ENCODE measurements at places on chromosomes 4 and X.

- DNase-seq: no peak
Observed at GRCh38 chr4:188722911-188723310, 583.7 kb downstream of the TRIML1 start.

- DNase-seq: no peak
Observed at GRCh38 chr4:138398322-138398721, 156.2 kb upstream of the SLC7A11 start.

GRCh38 chr4:74545448-74545847 is 100.5 kb downstream of the AREG start:
- DNase-seq: no peak

DNA sequence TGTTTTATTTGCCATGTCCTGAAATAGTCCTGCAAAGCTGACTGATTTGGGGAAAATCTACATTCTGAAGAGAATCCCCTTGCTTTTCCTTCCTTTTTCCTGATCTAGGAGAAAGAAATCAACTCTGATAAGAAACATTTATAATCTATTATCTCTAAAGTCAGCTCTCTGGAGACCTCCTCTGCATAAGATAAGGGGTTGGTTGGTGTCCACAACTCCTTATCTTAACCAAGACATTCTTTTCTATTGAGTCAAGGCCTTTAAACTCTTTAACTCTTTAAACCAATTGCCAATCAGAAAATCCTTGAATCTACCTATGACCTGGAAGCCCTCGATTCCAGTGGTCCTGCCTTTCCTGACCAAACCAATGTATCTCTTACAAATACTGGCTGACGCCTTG is 373.6 kb upstream of the RASGEF1B start:
- DNase-seq: no peak

DNA sequence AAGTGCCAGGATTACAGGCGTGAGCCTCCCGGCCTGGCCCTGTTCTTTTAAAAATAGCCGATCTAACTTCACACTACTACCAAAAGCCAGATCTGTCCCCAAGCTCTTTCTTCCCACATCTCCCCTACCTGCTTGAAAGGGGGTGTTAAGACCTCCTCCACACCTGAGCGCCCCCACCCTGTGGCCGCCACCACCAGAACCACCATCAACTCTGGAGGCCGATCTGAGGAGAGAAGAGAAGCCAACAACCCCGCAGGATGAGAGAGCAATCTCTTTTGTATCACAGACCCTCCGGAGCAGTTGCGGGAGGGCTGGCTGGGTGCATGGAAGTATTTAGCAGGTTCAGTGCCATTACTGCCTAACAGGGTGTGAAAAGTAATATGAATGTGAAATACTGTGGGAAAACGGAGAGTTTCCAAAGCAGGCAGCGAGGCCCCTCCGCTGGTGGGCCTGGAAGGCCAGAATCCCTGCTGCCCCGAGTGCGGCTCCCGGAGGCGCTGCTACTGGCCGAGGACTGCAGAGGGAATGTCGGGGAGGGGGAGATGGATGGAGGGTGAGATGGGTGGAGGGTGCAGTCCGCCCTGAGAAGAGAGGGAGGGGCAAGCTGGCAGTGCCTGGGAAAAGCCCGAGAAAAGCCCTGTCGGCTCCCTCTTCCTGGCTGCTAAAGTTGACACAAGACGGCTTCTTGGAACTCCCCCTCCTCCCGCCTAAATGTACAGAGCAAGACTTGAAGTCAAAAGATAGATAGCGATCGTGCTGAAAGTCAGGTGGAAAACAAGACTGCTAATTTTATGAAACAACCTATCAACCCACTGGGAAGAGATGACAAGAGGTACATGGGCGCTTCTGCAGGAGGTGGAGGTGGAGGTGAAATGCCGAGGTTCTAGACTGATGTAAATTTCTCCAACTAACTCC is 22.3 kb downstream of the HAND2 start:
- no peak for DNase-seq

DNA sequence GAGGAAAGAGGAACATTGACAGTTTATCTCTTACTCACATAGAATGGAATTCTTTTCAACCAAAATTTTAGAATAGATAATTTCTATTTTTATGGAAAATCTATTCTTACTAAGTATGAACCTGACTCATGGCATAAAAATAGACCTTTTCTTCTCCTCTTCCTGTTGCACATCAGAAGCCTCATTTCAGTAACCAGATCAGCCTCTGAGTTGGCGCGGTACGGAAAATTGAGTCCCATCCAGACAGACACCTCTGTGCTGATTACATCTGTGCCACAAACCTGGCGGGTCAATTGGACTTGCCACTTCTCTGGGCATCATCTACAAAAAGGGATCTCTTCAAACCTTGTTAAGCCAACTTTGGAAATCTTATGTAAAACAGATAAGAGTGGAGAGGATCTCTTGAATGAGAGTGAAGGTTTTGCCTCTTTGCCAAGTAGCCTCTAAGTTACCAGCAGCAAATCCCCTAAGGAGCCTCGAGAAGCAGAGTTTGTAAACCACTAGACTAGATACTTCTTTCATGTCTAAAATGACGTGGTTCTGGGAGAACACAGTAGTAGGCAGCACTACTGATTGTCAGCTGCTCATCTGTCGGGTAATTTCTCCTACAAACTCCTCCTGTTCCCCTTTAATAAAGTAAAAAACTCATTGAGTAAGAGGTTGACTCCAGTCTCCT is 37.4 kb downstream of the TENM3 start:
- DNase-seq: no peak

- no peak for DNase-seq
Observed at GRCh38 chrX:49102190-49102589, 21.3 kb downstream of the GPKOW start.

DNA sequence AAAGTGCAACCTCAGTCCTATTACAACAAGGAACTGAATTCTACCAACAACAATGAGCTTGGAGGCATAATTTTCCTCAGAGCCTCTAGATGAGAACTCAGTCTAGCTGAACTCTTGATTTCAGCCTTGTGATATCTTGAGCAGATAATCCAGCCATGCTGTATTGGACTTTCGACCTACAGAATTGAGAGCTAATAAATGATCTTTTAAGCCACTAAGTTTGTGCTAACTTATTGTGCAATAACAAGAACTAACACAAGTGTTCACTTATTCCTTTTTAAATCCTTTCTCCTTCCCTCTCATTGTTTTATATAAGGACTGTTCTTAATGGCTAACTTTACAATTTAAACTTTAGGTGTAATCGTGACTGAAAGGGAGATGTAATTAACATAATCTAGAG is 140.7 kb downstream of the MAGEB17 start:
- no peak for DNase-seq

- DNase-seq: no peak
Observed at GRCh38 chrX:15299941-15300851, 15.2 kb downstream of the ASB11 start.

- DNase-seq: no peak
Observed at GRCh38 chr4:104217526-104217925, 277.2 kb downstream of the CXXC4 start.

DNA sequence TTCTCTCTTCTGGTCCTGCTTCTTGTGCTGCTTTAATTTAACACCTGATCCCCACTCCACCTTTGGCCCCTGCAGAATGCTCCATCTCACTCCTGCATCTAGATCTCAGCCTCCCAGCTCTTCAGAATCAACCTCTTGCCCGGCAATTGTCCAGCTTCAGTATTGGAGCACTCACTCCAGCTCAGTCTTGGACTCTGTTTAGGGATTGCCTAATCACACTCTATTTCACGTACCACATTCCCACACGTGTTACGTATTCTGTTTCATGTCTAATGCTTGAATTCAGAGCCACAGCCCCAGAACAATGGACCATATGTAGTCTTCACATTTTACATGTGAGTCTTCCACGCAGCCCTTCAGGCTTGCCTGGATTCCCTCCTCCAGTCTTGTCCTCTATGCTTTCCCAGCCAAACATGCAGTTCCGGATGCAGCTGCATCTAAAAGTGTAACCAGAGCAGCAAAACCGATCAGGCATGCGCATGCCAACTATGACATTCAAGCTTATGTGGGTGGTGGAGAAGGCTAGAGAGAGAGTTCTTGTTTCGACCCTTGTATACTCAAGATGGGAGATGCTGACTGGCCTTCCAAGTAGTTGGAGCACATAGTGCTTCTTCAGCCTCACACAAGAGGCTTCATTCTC is 105.2 kb upstream of the FAM9A start:
- no peak for DNase-seq

DNA sequence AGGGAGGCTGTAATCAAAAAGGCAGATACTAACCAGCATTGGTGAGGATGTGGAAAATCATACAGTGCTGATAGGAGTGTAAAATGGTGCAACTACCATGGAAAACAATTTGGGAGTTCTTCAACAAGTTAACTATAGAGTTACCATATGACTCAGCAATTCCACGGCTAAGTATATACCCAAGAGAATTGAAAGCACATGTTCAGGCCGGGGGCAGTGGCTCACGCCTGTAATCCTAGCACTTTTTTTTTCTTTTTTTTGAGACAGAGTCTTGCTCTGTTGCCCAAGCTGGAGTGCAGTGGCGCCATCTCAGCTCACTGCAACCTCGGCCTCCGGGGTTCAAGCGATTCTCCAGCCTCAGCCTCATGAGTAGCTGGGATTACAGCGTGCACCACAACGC is 15.0 kb upstream of the CD99L2 start:
- DNase-seq: no peak

GRCh38 chr4:185304944-185305690 is 90.6 kb downstream of the LRP2BP start:
- DNase-seq: peak; percentile 40

DNA sequence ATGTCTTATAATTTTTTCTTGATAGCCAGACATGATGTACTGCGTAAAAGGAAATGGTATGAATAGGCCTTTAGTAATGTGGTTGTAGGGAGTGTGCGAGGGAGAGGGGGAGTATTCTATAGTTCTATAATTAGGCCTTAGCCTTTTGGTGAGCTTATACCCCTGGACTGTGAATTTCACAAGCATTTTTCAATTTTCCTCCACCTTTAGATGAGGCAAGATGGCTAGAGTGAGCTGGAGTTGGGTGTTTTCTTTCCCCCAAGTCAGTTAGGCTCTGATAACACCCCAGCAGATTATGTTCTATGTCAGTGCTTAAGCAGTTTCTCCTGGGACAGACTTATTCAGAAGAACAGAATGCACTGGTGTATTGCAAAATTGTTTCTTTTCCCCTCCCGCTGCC is 210.2 kb upstream of the NPY2R start:
- DNase-seq: no peak

GRCh38 chrX:107861056-107861455 is 35.4 kb downstream of the MID2 start:
- no peak for DNase-seq

DNA sequence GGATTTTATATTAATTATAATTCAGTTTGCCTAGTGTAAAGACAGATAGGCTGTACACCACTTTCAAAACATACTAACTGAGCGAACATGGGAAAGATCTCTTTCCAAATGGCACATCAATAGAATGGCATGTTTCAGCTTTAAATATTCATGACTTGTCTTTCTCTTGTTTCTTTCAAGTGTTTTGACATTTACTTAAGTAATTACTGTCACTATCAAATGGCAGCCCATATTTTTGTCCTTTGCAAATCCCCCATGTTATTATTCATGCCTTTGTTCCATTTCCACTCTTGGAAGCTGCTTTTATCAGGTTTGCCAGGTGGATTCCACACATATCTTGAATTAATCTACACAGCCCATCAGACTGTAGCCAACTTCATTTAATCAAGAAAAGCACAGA is 89.2 kb upstream of the GLRA2 start:
- DNase-seq: no peak

GRCh38 chr4:167854881-167855280 is 237.5 kb upstream of the ANXA10 start:
- no peak for DNase-seq

DNA sequence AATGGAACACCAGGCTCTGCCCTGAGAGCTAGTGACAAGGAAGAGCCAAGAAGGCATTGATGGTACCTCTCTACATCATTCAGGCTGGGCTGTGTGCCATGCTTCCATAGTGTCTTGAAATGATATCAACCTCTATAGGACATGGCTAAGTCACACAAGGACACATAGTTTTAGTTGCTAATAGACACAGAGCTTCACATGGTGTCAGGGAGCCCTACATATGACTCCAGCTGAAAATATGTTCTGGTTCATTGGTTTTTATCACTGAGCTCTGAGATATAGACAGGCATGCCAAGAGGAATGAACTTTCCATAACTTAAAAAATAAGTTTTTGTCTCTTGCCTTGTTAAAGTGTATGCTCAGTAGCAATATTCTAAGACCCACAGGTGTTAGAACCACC is 72.1 kb upstream of the PRKG2 start:
- no peak for DNase-seq

GRCh38 chr4:76035141-76035540 is 729 bp downstream of the CXCL11 start:
- DNase-seq: no peak

DNA sequence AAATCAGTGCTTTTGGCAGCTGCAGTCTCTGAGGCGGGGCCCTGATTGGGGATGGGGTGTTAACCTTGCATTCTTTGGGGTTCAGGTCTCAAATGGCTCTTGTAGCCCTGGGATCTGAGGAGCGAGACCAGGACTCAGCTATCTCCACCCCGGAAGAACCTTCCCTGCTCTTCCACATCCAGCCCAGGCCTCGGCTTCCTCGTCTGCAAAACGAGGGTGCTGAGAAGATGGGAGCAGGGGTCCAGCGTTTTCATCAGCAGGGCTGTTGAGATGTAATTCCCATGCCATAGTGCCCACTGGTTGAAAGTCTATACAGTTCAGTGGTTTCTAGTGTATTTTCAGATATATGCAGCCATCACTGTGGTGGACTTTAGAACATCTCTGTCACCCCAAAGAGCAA is 34.6 kb upstream of the WFS1 start:
- no peak for DNase-seq

DNA sequence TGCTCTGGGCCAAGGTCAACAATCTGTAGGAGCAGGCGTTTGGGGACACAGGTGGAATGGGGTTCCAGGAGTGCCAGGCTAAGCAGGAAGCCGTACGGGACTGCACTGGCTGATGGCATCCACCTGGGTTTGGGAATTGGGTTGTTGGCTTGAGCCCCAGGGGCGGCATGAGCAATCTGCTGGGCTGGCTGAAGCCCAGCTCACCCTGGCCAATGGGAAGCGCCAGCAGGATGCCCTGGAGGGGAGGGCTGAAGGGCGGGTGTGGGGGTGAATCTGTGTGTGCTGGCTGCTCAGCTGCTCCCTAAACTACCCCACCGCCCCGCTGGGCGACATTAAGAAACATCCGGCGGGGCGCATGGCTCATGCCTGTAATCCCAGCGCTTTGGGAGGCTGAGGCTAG is 8.9 kb upstream of the RGS12 start:
- no peak for DNase-seq

DNA sequence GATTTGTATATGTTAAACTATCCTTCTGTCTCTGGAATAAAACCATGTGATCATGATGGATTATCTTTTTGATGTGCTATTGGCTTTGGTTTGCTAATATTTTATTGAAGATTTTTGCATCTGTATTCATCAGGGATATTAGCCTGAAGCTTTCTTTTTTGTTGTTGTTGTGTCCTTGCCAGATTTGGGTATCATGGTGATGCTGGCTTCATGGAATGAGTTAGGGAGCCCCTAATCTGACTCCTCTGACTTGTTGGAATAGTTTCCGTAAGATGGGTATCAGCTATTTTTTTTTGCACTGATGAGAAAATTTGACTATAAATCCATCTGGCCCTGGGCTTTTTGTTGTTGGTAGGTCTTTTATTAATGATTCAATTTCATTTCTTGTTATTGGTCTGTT is 45.7 kb downstream of the ATP10D start:
- no peak for DNase-seq
